Substantia nigra (tissue), 51 donors: ENCODE measurements at places on chromosomes 6 and 20.

- DNase-seq, result no peak
These were observed 1.5 kb upstream of the MAPK13 start for GRCh38 chr6:36128793-36129192.

GRCh38 chr20:33964441-33964840 lies 29.3 kb upstream of the RALY start:
- DNase-seq, result no peak

- DNase-seq, result no peak
These were observed 21.5 kb upstream of the HS3ST5 start for GRCh38 chr6:114364301-114364700.

- DNase-seq, result no peak
These were observed 298.2 kb downstream of the SAMD5 start for GRCh38 chr6:147806697-147807096.

DNA sequence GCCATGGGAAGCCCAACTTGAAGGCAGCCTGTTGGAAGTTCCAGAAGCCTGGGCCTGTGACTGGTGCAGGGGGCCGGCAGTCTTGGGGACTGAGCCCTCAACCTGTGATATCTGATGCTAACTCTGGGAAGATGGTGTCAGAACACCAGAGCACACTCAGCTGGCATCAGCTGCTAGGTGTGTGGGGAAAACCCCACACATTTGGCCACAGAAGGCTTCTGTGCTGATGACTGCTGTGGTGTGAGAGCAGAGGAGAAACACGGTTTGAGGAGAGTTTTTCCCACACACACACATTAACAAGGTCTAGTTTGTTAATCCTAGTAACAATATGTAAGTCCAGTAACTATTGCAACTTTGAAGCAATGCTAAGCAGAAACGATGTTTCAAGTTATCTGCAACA lies 78.0 kb downstream of the PSMB1 start:
- DNase-seq, result no peak

- DNase-seq, result no peak
These were observed 29.1 kb downstream of the GPX6 start for GRCh38 chr6:28486533-28486932.

DNA sequence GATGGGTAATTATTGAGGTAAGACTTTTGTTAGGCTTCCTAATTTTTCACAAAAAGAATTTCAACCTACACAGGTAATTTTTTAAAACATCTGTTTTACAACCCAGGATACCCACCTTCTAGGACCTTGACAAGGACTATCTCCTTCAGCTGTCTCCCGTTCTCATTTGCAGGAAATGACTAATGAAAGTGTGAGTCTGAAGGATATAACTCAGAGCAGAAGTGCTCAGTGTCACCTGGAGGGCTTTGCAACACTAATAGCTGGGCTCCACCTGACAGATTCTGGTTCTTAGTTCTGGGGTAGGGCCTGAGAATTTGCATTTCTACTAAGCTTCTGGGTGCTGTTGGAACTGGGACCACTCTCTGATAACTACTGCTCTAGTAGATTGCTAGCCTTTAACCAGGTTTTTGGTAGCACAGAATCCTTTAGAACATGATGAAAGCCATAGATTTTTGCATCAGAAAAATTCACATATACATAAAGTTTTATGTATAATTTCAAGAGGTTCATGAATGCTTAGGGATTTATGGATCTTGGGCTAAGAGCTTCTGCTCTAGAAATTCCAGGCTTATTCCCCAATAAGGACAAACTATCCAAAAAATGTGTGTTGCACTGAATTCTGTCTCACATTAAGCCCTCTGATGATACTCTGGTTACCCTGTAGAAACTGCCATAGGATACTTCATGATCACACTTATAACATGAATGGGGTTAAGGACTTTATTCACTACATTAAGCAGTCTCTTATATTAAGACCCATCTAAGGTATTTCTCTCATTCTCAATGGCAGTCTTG lies 30.3 kb downstream of the AK9 start:
- DNase-seq, result no peak

GRCh38 chr6:38207375-38207774 lies 387.8 kb downstream of the ZFAND3 start:
- DNase-seq, result no peak
